ENCODE measurements at places on chromosomes 13 and 19.
A peak's percentile ranks its signal among the peaks of the same experiment; 100 is the strongest.

GRCh38 chr19:49297403-49297802 lies 27.6 kb downstream of the SLC6A16 start:
- no peak for DNase-seq

DNA sequence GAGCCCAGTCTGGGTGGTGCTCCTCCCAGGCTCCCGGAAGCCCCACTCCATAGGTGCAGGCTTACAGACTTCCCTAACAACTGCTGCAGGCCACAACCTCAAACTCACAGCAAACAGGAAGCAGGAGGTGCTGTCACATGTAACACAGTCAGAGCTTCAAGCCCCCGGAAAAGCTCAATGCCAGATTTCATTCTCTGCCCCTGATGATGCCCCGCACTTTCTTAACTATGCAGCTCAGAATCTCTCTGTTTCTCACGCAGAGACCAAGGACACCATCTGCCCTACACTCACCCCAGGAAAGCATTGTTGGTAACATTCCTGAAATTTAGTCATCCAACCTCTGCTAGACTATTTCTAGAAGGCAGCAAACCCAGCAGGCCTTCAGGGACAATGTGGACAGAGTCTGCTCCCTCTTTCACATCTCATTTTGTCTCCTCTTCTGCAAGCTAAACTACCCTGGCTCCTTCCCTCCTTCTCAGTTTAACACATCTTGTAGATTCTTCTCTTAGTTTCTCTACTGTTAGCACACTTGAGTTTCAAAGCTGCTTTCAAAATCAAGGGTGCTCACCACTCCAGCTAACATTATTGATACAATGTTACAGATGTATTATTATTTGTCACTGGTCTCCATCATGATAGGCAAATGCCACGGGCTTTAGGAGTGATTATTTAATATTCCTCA lies 162.5 kb downstream of the KCTD12 start:
- DNase-seq = no peak

GRCh38 chr13:51645761-51646670 lies 61.8 kb downstream of the WDFY2 start:
- DNase-seq = no peak

DNA sequence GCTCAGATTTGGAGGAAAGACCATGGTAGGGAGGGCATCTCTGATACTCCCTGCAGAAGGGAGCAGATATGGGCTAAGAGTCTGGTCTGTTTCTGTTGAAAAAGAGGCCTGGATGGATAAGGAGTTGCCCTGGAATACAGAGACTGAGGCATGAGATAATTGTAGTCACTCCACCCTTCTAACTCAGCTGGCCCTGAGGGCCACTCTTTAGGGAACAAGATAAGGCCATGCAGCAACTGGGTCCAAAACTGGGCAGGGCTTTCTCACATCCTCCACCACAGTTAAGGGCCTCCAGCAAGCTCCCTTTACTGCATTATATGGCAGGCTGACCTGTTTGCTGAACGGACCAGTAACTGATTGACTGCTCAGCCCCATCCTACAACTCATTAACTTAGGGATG lies 1.3 kb downstream of the ZNF749 start:
- no peak for DNase-seq

GRCh38 chr19:3623716-3624115 lies 2.9 kb downstream of the CACTIN start:
- no peak for DNase-seq

GRCh38 chr19:4061178-4061682 lies 5.5 kb downstream of the ZBTB7A start:
- no peak for DNase-seq

DNA sequence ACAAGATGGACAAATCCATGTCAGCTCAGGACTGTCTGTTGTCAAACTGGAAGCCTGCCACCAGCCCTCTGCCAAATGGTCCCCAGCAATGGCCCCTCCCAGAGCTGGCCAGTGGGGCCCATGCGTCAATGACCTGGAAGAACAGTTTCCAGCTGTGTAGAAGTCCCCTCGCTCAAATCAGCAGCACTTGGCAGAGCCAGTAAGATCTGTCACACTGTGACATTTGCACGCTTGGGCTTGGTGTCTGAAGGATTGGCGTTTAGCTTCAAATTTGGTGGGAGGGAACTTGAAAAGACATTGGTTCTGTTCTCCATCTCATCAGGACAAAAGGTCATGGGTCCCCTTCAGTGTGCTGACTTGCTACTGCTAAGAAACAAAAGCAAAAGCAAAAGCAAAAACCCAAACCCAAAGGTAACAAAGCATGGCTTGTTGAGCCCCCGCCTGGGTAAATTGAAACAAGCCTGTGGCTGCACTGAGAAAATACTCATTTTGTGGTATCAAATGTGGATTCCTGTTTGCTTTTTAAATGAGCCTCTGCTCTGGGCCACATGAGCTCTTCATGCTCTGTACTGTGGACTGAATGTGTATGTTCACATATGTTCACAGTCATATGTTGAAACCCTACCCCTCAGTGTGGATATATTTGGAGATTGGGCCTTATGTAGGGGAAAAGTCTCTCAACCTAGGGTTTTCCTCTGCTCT lies 253.6 kb upstream of the MAB21L1 start:
- DNase-seq = no peak

DNA sequence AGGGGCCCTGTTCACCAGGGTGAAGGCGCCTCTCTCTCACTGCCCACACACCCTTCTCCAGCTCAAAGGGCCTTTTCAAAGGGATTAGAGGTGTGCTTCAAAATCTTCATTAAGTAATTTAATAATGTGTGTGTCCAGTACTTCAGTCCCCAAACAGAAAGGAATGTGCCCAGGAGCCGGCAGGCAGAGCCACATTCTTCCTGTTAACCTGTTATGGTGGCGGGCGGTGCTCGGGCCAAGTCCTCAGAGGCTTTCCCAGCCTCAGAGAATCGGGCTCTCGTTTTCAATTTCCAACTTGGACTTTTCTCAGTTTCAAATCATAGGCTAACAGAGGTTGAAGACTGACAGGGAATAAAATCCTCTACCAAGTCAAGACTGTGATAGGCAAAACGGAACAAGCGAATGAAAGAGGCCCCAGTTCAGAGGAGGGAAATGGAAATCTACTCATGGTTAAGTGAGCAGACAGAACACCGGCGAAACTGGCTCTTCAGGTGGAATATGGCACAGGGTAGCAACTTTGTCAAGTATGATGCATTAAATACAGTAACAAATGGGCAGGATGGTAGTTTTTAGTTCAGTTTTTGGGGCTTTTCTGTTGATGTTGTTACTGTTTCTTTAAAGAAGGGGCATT lies 68.6 kb downstream of the FOXO1 start:
- no peak for DNase-seq

DNA sequence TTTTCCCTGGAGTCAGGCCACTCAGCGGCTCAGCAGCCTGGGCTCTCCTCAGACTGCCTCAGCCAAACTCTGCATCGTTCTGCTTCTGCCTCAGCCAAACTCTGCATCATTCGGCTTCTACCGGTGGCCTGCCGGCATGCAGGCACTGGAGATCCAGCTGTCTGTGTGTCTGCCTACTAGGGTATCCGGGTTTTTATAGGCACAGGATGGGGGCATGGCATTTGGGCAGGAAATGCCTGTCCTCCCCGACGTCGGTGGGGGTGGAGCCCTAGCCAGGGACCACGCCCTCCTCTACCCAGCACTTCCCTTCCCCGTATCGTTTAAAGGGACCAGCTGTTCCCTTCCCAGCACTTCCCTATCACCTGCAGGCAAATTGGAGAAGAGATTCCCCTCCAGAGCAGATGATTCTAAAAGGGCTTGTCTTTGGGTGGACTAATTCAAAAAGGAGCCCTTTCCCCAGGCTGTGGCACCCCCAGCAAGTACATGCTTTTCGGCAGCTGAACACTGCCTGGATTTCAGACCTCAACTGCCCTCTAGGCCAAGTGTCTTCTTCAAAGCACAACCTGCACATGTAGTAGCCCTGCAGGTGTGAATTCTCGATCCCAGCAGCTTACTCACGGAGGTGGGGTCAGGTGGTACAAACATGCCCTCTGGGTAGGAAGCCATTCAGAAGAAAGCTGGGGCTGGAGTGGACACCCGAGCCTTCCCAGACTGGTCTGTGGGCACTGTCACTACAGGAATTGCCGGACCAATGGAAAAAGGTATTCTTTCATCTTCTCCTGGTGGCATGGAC lies 25.4 kb upstream of the GPR12 start:
- peak; percentile 41 for DNase-seq

DNA sequence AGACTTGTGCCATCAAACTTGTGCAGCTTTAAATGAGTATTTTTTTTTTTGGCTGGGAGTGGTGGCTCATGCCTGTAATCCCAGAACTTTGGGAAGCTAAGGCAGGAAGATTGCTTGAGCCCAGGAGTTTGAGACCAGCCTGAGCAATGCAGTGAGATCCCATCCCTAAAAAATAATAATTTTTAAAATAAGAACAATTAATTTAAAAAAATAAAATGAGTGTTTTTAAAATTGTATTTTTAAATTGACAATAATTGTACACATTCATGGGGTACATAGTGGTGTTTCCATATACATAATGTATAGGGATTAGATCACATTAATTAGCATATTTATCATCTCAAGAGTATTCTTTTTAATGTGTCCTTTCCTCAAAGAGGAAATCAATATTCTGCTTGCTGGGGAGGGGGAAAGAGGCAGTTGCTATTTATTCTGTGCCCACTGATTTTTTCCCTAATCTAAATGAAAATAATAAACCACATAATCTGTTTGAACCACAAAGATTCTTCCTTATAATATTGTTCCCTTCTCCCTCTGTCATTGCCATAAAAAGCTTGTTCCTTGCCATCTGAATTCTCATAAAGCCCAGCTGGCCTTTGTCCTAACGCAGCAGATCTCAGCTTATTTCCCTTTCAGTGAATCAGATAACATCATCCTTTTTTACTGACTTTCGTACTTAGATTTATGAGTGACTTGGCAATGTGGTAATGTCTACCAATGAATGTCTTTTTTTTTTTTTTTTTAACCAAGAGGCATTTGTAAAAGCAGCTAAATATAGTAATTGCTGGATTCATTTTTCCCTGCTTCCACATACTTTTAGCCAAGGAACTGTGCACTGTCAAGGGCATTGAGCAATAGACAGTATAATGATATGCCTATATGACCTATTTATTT lies 81.8 kb upstream of the RUBCNL start:
- no peak for DNase-seq

GRCh38 chr19:5935473-5936291 lies 21.6 kb downstream of the CAPS start:
- DNase-seq = no peak

DNA sequence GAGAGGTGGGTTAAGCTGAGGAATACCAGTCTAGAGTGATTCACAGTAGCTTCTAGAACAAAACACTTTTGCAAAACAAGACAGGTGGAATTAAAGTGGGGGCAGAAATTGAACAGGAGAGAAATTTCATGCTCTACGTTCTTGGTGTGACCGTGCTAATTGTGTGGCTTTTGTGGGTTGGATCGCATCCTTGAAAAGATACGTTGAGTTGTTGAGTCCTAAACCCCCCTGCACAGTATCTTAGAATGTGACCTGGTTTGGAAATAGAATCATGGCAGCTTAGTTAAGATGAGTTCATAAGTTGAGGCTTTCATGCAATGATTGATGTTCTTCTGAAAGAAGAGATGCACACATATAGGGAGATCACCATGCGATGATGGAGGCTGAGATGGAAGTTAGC lies 308.2 kb downstream of the ATP8A2 start:
- DNase-seq = no peak

DNA sequence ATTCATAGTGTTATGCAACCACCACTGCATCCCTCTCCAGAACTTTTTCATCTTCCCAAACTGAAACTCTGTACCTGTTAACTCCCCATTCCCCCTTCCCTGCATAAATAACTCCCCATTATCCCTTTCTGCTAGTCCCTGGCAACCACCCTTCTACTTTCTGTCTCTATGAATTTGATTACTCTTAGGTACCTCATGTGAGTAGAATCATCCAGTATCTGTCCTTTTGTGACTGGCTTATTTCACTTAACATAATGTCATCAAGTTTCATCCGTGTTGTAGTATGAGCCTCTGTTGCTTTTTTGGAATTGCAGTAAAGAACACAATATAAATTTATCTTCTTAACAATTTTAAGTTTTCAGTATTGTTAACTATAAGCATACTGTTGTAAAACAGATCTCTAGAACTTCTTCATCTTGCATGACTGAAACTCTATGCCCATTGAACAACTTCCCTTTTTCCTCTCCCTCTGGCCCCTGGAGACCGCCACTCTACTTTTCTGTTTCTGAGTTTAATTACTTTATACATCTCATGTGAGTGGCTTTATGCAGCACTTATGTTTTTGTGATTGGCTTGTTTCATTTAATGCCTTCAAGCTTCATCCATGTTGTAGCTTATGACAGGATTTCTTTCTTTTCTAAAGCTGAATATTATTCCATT lies 87.3 kb upstream of the ABCC4 start:
- DNase-seq = no peak

DNA sequence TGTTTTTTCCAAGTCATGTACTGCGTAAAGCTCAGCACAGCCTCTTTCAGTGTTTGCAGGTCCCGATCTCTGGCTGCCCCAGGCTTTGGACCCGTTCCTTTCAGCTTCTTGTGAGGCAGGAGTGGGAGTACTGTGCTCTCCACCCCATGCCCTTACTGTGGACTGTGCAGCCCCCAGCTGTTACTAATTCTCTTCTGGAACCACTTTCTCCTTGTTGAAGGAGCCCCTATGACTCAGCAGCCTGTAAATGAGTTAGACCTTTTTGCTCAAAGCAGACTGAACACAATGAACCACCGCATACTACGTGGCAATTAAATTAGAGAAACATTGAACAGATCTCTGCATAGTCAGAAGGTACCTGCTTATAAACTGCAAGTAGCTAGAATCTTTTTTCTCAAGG lies 39.0 kb downstream of the SERTM1 start:
- no peak for DNase-seq

DNA sequence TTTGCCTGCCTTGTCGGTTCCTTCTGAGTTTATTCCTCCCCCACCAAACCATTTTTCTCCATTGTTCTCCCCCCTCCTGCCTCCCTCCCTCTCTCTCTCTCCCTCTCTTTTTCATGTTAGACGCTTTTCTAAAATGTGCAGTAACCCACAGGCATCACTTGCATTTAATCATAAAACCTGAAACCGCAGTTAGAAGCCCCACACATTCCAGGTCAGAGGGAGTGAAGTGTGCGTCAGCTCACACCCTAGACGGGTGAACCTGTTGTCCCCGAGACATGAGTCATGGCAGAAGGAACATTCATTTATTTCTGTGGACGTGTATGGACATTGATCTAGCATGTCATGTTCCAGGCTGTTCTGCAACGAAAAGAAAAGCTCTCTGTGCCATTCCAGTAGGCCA lies 19.9 kb downstream of the ONECUT3 start:
- DNase-seq = no peak

GRCh38 chr13:24827799-24828198 lies 63.8 kb downstream of the RNF17 start:
- no peak for DNase-seq

GRCh38 chr13:49348751-49349150 lies 95.1 kb downstream of the CAB39L start:
- DNase-seq = no peak

GRCh38 chr19:39307046-39307821 lies 11.0 kb downstream of the IFNL1 start:
- DNase-seq = no peak

Data from stimulated activated CD4-positive, alpha-beta T cell treated with anti-CD3 and anti-CD28 coated beads, TNF-alpha, amount 100 ng/mL, for 48 hours (primary cell).